ENCODE measurements at places on chromosomes 16 and 17.

GRCh38 chr17:37570527-37571093 lies 38.6 kb downstream of the SYNRG start:
- DNase-seq = peak; percentile 44

GRCh38 chr17:69057280-69057679 lies 3.4 kb downstream of the ABCA9 start:
- peak; percentile 20 for DNase-seq

DNA sequence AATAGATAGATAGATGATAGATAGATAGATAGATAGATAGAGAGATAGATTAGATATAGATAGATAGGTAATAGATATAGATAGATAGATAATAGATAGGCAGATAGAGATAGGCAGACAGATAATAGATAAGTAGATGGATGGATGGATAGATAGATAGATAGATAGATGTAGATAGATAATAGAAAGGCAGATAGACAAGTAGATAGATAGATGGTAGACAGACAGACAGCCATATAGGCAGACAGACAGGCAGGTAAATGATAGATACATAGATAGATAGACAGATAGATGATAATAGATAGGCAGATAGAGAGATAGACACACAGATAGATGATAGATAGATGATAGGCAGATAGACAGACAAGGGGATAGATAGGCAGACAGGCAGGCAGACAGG lies 191.4 kb upstream of the TNRC6C start:
- DNase-seq = no peak

DNA sequence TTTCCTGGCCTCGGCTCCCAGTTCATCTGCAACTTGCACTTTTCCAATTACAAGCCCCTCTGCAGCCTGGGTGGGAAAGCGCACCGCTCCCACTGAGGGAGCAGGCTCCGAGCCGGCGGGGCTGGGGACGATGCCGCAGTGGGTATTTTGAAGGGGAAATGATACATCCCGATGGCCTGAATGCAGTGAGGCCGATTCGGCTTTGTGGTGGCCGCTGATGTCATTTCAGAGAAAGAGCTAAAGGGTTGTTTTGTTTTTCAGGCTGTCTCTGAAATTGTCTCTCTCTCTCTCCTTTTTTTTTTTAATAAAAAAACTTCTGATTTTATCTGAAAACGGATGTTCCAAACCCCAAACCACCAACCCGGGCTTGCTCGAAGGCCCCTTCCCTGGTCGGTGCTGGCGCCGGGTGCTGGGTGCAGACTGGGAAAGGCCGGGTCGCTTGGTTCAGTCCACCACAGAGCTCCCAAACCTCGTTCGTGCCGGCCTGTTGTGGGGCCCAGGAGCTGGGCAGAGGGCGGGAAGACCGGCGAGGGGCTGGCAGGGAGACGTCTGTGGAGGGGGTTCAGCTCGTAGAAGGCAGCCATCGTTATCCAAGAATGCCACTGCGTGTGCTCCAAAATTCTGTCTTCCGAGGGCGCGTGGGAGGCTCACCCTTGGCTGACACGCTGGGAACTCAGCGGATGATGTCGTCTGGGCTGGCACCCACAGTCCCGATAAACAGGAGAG lies 102.8 kb downstream of the FOXL1 start:
- DNase-seq = no peak

GRCh38 chr17:72646176-72646575 lies 446.3 kb downstream of the SLC39A11 start:
- no peak for DNase-seq

DNA sequence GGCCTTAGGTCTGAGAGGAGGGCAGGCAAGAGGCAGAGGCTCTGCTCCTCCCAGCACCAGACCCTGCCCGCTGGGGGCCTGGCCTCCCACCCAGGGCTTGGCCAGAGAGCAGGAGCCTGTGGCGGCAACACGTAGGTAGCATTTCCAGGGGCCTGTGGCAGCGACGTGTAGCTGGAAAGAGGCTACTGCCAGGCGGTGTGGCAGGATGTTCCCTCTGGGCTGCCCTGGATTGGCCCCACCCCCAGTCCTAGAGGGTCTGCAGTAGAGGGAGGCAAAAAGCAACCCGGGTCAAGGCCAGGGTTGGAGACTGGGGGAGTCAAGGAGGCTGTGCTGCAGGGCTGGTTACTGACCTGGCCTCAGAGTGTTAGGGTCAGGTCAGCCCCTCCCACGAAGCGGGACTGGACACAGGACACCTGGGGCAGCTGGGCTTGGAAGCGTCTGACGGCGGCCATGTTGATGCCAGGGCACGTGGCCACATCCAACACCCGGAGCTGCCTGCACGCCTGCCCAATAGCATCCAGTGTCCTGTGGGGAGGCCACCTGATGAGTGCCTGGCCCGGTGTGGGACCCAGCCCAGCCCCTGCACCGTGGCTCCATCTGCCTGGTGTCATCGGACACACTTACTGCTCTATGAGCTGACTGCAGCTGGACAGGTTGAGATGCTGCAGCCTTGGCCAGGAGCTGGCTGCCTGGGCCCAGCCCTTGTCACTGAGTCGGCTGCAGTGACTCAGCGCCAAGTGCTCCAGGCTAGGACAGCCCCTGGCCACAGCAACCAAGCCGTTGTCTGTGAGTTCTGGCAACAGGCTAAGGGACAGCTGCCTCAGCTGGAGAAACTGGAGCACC lies 8.5 kb downstream of the ELMO3 start:
- DNase-seq = no peak

DNA sequence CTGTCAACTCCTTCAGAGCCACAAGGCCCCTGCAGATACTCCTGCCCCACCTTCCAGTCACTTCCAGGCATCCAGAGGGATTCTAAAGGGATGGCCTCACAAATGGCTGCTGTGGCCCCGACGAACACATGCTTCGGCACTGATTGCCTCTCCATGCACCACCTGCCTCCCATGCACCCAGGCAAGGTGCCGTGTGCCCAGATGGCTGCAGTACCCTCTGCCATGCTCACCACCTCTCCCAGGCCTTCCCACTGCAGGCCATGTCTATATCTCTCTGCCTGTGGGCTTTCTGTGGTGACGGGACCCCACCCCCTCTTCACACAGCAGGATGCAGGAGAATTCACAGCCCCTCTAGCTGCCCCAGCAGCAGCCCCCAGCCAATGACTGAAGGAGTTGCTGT lies 27.9 kb upstream of the LYRM9 start:
- no peak for DNase-seq

DNA sequence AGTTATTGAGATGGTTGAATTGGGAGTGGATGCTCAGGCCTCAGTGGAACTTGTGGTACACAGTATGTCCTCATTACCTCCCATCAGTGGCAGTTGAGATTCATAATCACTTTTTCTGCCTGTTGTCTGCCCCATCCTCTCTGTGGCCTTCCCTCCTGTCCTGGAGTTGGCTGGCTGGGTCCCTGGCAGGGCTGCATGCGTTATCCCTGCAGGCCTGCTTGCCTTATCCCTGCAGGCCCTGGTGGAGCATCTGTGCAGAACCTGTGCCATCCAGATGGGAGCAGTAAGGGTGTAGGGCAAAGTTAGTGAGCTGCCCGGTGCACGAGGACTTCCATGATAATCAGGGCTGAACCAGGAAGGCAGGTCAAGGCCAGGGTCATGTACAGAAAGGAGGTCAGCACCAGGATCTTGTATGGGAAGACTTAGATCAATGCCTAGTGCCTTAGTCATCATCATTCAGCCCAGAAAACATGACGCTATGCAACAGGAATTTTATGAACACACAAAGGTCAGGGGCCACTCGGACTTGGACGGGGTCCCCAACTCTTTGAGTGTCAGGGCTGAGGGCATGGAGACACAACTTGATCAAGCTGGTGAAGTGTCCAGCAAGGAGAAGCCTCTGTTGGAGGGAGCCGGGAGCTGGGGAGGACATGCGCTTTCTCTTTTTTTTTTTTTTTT lies 47.2 kb downstream of the ABCC1 start:
- no peak for DNase-seq

- DNase-seq = no peak
These were observed 35.4 kb downstream of the OMG start for GRCh38 chr17:31261601-31262000.

DNA sequence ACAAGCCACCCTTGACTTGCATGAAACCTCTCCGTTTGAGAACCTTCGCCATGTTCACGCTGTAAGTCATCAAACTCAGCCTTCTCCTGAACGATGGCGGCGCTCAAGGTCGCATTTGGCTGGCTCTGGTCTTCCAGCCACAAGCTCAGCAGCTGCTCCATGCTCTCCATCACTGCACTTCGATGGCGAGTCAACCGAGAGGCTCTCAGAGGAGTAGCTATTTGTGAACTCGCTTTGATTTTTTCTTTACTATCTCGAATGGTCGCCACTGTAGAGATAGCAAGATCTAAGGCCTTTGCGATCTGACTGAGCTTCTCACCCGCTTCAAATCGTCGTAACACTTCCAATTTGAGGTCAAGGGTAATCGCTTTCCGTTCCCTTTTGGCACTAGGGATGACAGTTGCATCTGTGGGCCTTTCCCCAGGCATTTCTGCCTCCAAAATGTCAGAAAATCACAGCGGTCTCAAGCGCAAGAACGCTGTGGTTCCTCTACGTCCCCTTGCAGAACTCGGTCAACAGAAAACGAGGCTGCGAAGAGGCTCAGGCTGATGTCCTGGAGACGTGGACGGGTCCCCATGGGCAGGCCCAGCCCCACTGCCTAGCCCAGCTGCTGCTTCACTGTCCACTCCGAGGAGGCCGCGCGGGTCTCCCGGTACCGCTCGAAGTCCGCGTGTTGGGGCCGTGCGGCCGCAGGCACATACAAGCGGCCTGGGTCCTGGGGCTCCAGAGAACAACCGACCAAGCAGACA lies 23.1 kb downstream of the DEF8 start:
- DNase-seq = no peak

GRCh38 chr16:24845726-24846547 lies at the start of gene SLC5A11:
Gene SLC5A11 (plus strand): TSS chr16:24845963. CDS start chr16:24858644, 12,681 bp downstream.
- no peak for DNase-seq

DNA sequence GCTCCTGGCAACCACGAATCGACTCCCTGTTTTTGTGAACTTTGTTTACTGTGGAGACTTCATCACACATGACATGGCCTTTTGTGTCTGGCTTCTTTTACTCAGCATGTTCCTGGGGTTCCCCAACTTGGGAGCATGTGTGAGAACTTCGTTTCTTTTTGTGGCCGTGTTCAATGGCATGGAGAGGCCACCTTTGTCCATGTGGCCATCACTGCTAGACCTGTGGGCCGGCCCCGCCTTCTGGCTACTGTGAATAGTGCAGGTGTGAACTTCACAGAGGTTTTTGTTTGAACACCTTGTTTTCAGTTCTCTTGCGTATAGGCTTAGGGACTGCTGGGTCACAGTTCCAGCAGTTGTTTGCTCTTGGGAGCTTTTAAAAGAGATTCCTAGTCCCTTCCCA lies 5.7 kb upstream of the SLC38A8 start:
- peak; percentile 12 for DNase-seq

GRCh38 chr17:67742025-67742424 lies 24.3 kb downstream of the NOL11 start:
- DNase-seq = no peak

DNA sequence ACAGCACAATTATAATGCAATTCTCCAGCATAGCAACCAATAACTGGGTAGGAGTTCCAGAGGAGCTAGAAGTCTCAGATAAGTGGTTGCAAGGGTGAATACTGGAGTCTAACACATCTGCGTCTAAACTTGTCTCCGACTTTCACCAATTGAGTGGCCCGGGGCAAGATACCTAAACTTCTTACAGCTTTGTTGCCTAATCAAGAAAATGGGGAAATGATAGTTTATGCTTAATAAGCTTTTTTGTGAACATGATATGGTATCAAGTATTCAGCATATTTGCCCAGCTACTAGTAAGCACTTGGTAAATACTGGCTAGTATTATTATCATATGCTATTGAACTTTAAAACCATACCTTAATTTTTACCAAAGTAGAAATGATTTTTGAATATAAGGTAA lies 183.5 kb downstream of the KCNJ2 start:
- no peak for DNase-seq

DNA sequence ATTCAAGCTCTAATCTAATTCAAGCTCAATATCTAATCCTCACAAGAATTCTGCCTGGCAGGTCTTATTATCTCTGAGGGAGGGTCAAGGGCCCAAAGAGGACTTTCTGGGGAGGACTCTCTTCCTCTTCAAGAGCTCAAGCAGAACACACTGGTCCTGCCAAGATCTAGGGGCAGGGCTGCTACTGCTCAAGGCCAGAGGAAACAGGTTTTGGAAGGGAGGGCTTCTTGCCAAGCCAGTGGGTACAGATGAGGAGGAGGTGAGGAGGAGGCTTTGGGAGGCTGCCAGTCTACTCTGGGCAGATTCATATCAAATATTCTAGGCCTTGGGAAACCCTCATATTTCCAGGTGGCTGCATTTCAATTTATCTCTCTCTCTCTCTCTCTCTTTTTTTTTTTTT lies 51.8 kb upstream of the IL34 start:
- no peak for DNase-seq

DNA sequence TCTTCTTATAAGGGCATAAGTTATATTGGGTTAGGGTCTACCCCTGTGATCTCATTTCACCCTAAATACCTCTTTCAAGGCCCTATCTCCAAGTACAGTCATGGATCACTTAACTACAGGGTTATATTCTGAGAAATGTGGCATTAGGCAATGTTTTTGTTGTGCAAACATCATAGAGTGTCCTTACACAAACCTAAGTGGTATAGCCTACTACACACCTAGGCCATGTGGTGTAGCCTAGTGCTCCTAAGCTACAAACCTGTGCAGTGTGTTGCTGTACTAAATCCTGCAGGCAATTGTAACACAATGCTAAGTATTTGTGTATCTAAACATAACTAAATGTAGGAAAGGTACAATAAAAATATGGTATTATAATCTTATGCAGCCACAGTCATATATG lies 18.0 kb downstream of the CLEC3A start:
- no peak for DNase-seq

- DNase-seq = no peak
These were observed 37.7 kb upstream of the CDH3 start for GRCh38 chr16:68607443-68607842.

DNA sequence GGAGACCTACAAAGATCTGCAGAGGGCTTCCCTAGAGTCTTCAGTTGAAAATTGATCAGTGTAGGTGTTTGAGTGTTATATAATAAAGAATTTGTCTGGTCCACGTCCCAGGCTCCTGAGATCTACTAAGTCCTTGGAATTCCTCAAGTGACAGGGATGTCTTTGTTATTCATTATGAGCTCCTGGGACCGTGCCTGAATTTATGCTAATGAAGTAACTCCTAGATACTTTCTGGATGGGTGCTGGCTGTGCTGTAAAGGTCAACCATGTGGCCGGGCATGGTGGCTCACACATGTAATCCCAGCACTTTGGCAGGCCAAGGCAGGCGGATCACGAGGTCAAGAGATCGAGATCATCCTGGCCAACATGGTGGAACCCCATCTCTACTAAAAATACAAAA lies 43.7 kb downstream of the CDC27 start:
- DNase-seq = no peak

Data from OCI-M1 (cell line).